Stomach (tissue), 19 donors: ENCODE measurements at places on chromosomes 4 and X. TPM values are rescaled to one million over a fixed set of nuclear protein-coding genes. Genes with fewer than 3 reads are reported as not detected.

DNA sequence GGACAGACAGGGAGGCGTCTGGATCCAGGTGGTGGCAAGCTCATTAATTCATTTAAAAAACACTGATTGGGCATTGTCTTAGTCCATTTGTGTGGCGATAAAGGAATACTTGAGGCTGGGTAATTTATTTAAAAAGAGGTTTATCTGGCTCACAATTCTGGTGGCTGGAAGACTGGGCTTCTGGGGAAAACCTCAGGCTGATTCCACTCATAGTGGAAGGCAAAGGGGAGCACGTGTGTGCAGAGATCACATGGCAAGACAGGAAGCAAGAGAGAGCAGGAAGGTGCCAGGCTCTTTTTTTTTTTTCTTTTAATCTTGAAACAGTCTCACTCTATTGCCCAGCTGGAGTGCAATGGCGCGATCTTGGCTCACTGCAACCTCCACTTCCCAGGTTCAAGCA is 100.2 kb upstream of the METTL14 start:
- H3K27me3 ChIP-seq: peaks cover 17% of the 10 kb centered on the region
- H3K36me3 ChIP-seq: no peaks in the 10 kb centered on the region
- H3K4me1 ChIP-seq: no peaks in the 10 kb centered on the region
- no peak overlapping the region for H3K4me3 ChIP-seq
- H3K27ac ChIP-seq: peak overlapping the region; percentile 56

- peaks cover 5% of the 10 kb centered on the region for H3K4me1 ChIP-seq
- H3K36me3 ChIP-seq: no peaks in the 10 kb centered on the region
- H3K4me3 ChIP-seq: no peak overlapping the region
- no peaks in the 10 kb centered on the region for H3K27me3 ChIP-seq
Observed at GRCh38 chr4:23881052-23881501, 8.8 kb downstream of the PPARGC1A start.

The MAGEB10 gene
- not detected for total RNA-seq

DNA sequence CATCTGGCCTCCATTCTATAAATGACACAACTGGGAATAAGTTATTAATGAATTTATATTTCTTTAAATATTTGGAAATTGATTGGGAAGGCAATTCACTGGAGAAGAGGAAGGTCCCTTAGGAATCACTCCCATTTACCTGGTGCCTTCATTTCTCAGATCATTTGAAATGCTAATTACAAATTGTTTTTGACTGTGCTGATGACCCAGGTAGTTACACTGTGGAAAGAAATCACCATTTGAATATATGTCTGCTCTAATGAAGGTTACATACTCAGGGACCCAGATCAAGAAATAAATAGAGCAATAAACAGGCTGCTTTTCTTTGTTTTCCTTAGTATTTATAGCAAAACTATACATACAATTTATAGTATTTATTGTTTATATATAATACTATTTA is 1759.1 kb downstream of the ARAP2 start:
- no peak overlapping the region for H3K4me3 ChIP-seq
- no peak for DNase-seq
- H3K4me1 ChIP-seq: no peaks in the 10 kb centered on the region
- H3K27ac ChIP-seq: no peak overlapping the region
- no peaks in the 10 kb centered on the region for H3K27me3 ChIP-seq

GRCh38 chr4:111681270-111681669 is 464.0 kb upstream of the FAM241A start:
- no peaks in the 10 kb centered on the region for H3K4me1 ChIP-seq
- no peak for DNase-seq
- no peak overlapping the region for H3K27ac ChIP-seq
- H3K27me3 ChIP-seq: no peaks in the 10 kb centered on the region
- H3K4me3 ChIP-seq: no peak overlapping the region

DNA sequence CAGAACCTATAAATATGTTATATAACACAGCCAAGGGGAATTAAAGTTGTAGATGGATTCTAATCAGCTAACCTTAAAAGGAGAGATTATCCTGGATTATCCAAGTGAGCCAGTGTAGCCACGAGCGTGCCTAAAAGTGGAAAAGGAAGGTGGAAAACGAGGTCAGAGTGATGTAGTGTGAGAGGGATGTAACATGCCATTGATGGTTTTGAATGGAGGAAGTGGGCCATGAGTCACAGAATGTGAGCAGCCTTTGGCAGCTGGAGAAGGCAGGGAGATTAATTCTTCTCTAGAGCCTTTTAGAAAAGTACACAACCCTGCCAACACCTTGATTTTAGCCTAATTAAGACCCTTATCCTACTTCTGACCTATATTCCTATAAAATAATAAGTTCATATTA is 149.1 kb downstream of the SLC39A8 start:
- H3K27ac ChIP-seq: no peak overlapping the region
- no peak for DNase-seq
- H3K4me3 ChIP-seq: no peak overlapping the region
- H3K27me3 ChIP-seq: no peaks in the 10 kb centered on the region

The MEPE gene
- total RNA-seq: not detected

DNA sequence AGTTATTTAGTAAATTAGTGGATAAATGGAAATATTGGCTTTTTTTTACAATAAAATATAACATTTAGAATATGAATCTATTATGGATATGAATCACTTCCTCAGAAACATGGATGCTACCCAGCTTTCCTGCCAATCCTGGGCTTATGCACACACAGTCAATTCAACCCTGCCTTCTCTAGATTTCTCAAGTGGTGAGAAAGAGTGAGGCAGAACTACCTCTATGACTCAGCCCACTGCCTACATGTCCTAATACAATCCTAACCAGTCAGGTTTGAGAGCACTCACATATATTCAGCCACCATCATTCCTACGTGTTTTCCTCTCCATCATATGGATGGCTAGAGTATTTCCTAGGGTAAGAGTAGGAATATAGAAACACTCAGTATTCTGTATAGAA is 91.1 kb upstream of the ANKRD50 start:
- H3K4me1 ChIP-seq: no peaks in the 10 kb centered on the region
- no peak overlapping the region for H3K4me3 ChIP-seq
- no peaks in the 10 kb centered on the region for H3K36me3 ChIP-seq
- H3K27ac ChIP-seq: no peak overlapping the region

DNA sequence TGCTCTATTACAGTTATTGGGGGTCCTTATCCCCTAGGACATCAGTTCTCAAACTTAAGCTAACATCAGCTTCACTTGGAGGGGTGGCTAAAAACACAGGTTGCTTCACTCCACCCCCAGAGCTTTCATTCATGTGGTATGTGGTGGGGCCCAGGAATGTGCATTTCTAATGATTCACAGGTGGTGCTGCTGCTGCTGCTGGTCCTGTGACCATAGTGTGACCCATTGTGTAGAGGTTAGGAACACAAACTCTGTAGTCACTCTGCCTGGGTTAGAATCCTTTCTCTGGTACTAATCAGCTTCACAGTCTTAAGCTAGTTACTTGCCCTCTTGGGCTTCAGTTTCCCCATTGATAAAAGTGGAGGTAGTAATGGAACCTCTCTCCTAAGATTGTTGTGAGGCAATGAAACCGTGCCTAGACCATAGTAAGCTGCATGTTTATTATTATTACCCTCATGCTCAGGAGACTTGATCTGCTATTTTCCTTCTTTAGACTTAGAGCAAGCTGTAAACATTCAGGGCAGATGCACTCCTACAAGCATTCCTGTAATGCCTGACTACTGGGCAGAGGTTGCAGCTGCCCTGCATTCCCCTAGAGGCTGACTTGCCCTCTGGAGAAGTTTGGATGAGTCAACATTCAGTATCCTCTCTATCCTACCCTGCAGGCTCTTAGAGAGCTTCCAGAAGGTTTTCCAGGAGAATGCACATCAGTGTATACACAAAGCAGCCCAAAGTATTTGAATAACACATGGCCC is 94.1 kb upstream of the ACSL4 start:
- H3K4me3 ChIP-seq: no peak overlapping the region
- peaks cover 7% of the 10 kb centered on the region for H3K4me1 ChIP-seq
- H3K27ac ChIP-seq: no peak overlapping the region
- DNase-seq: no peak

DNA sequence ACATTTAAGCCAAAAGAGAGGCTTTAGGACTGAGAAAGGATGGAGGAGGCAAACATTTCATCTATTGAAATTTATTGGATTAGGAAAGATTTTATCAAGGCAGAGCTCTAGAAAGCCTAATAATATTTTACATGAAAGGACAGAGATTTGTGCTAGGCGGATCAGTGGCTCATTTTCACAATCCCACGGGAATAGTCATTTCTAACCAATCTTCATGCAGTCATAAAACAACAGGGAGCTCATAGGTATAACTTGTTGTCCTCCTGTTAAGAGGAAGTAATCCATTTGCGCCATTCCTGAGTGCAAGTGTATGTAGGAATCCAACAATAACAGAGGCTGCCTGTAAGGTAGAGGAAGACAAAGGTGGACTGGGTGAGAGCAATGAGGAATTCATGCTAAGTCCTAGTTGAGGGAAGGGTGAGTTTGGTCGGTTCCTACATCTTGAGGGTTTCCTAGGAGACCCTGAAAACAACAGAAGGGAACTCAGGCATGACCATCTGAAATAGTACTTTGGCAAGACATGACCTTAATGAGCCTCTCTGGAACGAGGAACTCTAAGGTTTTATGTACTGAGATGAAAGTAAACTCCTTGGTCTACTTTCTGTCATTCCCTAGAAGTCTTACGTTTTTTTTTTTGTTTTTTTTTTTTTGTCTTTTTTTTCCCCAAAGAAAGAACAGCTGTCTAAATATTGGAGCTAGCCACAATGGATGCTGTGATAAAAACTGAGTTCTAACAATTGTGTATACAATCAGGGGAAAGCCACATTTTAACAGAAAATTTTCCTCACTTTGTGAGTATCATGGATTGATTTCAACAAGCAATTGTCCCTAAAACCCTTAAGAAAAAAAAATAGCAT is 89.7 kb downstream of the GEMIN8 start:
- peaks cover 15% of the 10 kb centered on the region for H3K27me3 ChIP-seq
- no peak for DNase-seq
- H3K4me1 ChIP-seq: peaks cover 4% of the 10 kb centered on the region
- H3K36me3 ChIP-seq: no peaks in the 10 kb centered on the region
- H3K27ac ChIP-seq: no peak overlapping the region

- H3K36me3 ChIP-seq: no peaks in the 10 kb centered on the region
- no peak for DNase-seq
- H3K27ac ChIP-seq: no peak overlapping the region
- no peaks in the 10 kb centered on the region for H3K27me3 ChIP-seq
Observed at GRCh38 chr4:173436771-173437265, 37.9 kb upstream of the SCRG1 start.

GRCh38 chr4:89289312-89289711 is 18.3 kb downstream of the GPRIN3 start:
- no peaks in the 10 kb centered on the region for H3K36me3 ChIP-seq
- no peaks in the 10 kb centered on the region for H3K27me3 ChIP-seq
- H3K4me3 ChIP-seq: no peak overlapping the region
- DNase-seq: no peak
- H3K4me1 ChIP-seq: no peaks in the 10 kb centered on the region
- H3K27ac ChIP-seq: no peak overlapping the region

GRCh38 chrX:118872102-118872566 is 48.5 kb downstream of the ZCCHC12 start:
- no peaks in the 10 kb centered on the region for H3K36me3 ChIP-seq
- H3K4me3 ChIP-seq: no peak overlapping the region
- H3K27me3 ChIP-seq: no peaks in the 10 kb centered on the region
- peak overlapping the region; percentile 60 for H3K27ac ChIP-seq
- DNase-seq: peak; percentile 34
- peaks cover 17% of the 10 kb centered on the region for H3K4me1 ChIP-seq

GRCh38 chrX:149541521-149542047 is 772 bp downstream of the EOLA1 start:
- peak overlapping the region; percentile 60 for H3K4me3 ChIP-seq
- no peaks in the 10 kb centered on the region for H3K27me3 ChIP-seq
- H3K27ac ChIP-seq: peak overlapping the region; percentile 93
- H3K36me3 ChIP-seq: peaks cover 9% of the 10 kb centered on the region

The PRKG2 gene
- total RNA-seq: not detected

DNA sequence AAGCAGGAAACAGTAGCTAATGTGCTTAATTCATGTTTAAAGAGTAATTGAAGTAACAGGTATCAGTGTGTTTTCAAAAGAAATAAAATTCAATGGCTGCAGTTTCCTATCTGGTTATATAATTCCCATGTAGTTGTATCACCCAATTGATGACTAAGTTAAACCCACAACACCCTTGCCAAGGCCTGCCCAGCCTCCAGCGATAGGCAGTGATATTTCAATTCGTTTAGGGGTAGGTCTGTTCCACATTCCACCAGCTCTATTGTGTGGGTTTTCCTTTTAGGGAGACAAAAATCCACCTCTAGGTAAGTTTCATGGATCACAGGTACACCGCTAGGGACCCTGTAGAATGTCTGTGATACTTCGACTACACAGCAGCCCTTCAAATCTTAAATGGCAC is 24.7 kb upstream of the MXRA5 start:
- H3K4me3 ChIP-seq: no peak overlapping the region
- H3K4me1 ChIP-seq: no peaks in the 10 kb centered on the region
- H3K36me3 ChIP-seq: no peaks in the 10 kb centered on the region
- H3K27ac ChIP-seq: no peak overlapping the region

- peak; percentile 76 for DNase-seq
- no peaks in the 10 kb centered on the region for H3K27me3 ChIP-seq
- no peak overlapping the region for H3K4me3 ChIP-seq
- peaks cover 19% of the 10 kb centered on the region for H3K4me1 ChIP-seq
Observed at GRCh38 chrX:46791927-46792809, 33.2 kb upstream of the SLC9A7 start.

GRCh38 chr4:66562276-66562806 is 892.1 kb upstream of the EPHA5 start:
- H3K4me1 ChIP-seq: no peaks in the 10 kb centered on the region
- no peaks in the 10 kb centered on the region for H3K36me3 ChIP-seq
- no peak overlapping the region for H3K27ac ChIP-seq

GRCh38 chr4:139311909-139312308 is 9.6 kb upstream of the NDUFC1 start:
- H3K27ac ChIP-seq: no peak overlapping the region
- peaks cover 78% of the 10 kb centered on the region for H3K4me1 ChIP-seq
- no peak for DNase-seq

DNA sequence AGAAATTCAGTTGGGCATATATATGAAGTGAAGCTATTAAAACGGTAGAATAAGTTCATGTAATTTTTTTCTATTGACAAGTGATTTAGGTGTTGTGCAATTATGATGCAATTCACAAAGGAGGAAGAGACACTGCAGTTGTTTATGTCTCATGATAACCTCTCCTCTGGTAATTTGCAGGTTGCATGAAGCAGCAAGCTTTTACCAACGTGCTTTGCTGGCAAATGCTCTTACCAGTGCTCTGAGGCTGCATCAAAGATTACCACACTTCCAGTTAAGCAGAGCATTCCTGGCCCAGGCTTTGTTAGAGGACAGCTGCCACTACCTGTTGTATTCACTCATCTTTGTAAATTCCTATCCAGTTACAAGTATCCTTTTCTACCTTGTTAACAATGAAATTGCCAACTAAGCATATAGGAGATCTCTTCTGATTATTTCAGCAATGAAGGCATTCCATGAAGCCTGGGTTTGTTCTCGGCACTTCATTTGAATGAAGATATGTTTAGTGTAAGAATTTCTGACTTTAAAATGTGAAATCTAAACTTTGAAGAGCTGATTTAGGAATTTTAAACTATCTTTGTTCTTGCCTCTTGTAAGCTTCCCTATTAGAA is 3.9 kb downstream of the TMEM33 start:
- no peaks in the 10 kb centered on the region for H3K27me3 ChIP-seq
- no peak for DNase-seq
- H3K36me3 ChIP-seq: peaks cover 36% of the 10 kb centered on the region
- no peak overlapping the region for H3K4me3 ChIP-seq
- no peak overlapping the region for H3K27ac ChIP-seq
- H3K4me1 ChIP-seq: peaks cover 7% of the 10 kb centered on the region

The OCRL gene
- 18.0 TPM for total RNA-seq

- no peak overlapping the region for H3K4me3 ChIP-seq
- no peaks in the 10 kb centered on the region for H3K27me3 ChIP-seq
- H3K4me1 ChIP-seq: no peaks in the 10 kb centered on the region
- H3K27ac ChIP-seq: no peak overlapping the region
Observed at GRCh38 chr4:102715057-102715456, 45.7 kb downstream of the MANBA start.
